ENCODE measurements at places on chromosomes 16 and 17.

DNA sequence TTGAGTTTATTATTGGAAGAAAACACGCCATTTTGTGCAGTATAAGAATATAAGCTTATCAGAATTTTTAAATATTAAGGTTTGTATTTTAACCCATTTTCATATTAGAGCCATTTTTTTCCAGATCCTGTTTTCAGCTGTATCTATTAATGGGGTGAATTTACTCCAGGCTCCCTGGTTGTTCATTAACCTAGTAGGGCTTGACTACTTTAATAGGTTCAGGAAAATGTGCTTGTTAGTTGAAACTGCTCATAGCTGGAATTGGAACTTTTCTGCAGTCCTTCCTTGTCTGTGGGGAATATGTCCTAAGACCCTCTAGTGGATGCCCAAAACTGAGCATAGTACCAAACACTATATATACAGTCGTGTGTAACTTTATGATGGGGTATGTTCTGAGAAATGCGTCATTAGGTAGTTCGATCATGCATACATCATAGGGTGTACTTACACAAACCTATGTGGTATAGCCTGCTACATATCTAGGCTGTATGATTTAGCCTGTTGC, 28.0 kb downstream of the NFAT5 start:
- DNase-seq: peak; percentile 41
- no peak overlapping the region for H3K4me3 ChIP-seq
- no peaks in the 10 kb centered on the region for H3K27me3 ChIP-seq
- no peaks in the 10 kb centered on the region for H3K36me3 ChIP-seq

GRCh38 chr16:50260206-50261159, 5.9 kb upstream of the ADCY7 start:
- H3K27ac ChIP-seq: no peak overlapping the region
- H3K4me3 ChIP-seq: no peak overlapping the region
- no peak for DNase-seq

GRCh38 chr17:14513835-14514234, 213.0 kb downstream of the HS3ST3B1 start:
- no peak for DNase-seq
- H3K36me3 ChIP-seq: no peaks in the 10 kb centered on the region
- no peak overlapping the region for H3K4me3 ChIP-seq
- no peak overlapping the region for H3K27ac ChIP-seq
- H3K27me3 ChIP-seq: no peaks in the 10 kb centered on the region

GRCh38 chr17:8479431-8479947, 43.8 kb downstream of the NDEL1 start:
- peaks cover 17% of the 10 kb centered on the region for H3K4me1 ChIP-seq
- no peak overlapping the region for H3K27ac ChIP-seq
- DNase-seq: peak; percentile 52
- H3K36me3 ChIP-seq: peaks cover 97% of the 10 kb centered on the region
- no peak overlapping the region for H3K4me3 ChIP-seq

GRCh38 chr17:59853168-59853918, 39.4 kb downstream of the TUBD1 start:
- no peak overlapping the region for H3K4me3 ChIP-seq
- peaks cover 54% of the 10 kb centered on the region for H3K4me1 ChIP-seq
- DNase-seq: peak; percentile 87
- H3K27ac ChIP-seq: peak overlapping the region; percentile 80
- H3K36me3 ChIP-seq: no peaks in the 10 kb centered on the region
- no peaks in the 10 kb centered on the region for H3K27me3 ChIP-seq

DNA sequence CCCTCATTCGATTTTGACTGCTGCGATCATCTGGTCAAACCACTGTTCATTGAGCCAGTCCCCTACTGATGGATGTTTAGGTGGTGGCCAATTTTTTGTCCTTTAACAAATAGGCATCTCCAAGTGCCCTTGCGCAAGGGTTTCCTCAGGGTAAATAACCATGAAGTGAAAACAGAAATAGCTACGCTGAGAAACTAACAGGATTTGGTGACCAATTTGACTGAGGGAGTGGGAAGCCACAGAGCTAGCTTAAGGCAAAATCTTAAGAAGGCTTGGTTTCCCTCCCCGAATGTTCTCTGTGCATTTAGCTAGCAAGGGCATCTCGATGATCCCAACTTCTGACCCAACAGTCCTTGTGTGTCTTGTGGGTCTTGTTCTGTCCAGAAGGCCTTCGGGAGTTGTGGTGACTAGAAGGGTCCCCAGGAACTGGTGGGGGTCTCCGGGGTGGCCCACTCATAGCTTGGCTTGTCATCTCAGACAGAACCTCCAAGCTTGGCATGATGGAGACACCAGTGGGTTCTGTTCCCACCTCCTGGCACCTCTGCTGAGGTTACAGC, 117.2 kb downstream of the SOCS1 start:
- no peak overlapping the region for H3K4me3 ChIP-seq
- H3K4me1 ChIP-seq: peaks cover 23% of the 10 kb centered on the region
- H3K36me3 ChIP-seq: no peaks in the 10 kb centered on the region
- no peaks in the 10 kb centered on the region for H3K27me3 ChIP-seq

DNA sequence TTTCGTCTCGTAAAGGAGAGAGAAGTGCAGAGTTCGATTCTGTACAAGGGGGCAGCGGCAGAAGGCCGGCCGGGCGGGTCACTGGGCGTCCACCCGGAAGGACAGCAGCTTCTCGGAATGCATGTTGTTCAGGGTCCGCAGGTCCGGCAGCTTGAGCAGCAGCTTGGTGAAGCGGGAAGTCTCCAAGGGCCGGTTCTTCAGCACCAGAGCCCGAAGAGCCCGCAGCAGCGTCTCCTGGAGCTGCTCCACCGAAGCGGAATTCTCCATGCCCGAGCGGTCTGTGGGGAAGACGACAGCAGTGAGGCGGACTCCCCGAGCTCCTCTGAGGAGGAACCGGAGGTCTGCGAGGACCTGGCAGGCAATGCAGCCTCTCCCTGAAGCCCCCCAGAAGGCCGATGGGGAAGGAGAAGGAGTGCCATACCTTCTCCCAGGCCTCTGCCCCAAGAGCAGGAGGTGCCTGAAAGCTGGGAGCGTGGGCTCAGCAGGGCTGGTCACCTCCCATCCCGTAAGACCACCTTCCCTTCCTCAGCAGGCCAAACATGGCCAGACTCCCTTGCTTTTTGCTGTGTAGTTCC, 7.3 kb downstream of the NR1D1 start:
- no peak overlapping the region for H3K4me3 ChIP-seq
- no peak for DNase-seq
- peaks cover 92% of the 10 kb centered on the region for H3K4me1 ChIP-seq
- H3K27ac ChIP-seq: peak overlapping the region; percentile 25
- H3K27me3 ChIP-seq: no peaks in the 10 kb centered on the region
- peaks cover 60% of the 10 kb centered on the region for H3K36me3 ChIP-seq

Data from stomach (tissue), 19 donors.